T-helper 2 cell (primary cell): ENCODE measurements at places on chromosomes 5 and 9.

GRCh38 chr9:126611592-126612325, 2.0 kb upstream of the LMX1B start:
- DNase-seq, result peak; percentile 43

DNA sequence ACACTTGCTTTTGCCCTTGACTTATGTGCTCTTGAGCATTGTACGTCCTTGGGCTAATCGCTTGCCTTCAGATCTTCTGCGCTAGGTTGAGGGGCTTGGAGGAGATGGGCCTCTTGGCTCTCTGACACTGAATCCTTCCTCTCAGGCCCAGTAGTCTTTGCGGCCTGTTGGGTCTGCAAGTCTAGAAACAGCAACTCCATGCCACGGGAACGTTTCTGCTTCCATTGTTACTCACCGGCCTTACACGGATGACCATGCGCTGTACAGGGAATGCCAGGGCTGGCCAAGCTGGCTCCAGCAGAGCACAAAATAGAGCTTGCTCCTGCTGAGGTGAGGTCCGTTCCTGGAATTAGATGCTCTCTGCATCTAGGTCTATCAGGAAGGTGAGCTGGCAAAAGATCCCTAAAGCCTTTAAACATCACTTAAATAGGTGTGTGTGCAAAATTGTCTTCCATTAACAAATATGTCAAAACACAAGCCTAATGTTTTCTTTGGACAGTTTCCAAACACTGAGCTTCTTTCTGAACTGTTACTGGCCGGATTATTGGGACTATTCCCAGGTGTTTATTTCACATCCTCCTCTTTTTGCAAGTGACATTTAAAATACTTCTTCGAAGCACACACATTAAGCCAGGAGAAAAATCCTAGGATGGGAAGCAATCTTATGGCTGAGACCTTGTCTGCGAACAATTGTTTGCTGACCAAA, 29.7 kb downstream of the DAPK1 start:
- DNase-seq, result no peak

- no peak for DNase-seq
Measured at GRCh38 chr5:17150531-17150930, 66.9 kb upstream of the BASP1 start.

- no peak for DNase-seq
Measured at GRCh38 chr5:13976867-13977830, 32.7 kb upstream of the DNAH5 start.

DNA sequence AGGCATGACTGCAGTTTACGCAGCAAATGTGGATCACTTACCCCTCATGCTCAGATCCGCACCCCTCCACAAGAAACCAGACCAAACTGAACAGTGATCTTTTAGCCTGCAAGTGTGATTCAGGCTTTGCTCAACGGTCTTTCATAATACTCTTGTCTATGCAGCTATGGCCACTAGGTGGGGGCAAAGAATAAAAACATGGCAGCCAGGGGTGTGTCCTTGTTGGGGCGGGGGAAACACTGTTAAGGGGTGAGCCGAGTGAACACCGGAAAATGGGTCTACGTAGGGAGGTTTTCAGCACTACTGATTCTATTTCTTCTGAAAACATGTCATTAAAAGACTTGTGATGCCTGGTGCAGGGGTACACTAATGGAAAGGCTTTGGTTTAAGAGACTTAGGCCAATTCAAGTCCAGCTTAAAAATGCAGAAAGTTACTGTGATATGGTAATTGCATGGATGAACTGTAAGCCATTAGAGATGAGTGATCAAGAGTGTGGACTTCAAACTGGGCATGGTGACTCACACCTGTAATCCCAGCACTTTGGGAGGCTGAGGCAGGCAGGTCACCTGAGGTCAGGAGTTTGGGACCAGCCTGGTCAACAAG, 49.9 kb upstream of the GPR151 start:
- no peak for DNase-seq

DNA sequence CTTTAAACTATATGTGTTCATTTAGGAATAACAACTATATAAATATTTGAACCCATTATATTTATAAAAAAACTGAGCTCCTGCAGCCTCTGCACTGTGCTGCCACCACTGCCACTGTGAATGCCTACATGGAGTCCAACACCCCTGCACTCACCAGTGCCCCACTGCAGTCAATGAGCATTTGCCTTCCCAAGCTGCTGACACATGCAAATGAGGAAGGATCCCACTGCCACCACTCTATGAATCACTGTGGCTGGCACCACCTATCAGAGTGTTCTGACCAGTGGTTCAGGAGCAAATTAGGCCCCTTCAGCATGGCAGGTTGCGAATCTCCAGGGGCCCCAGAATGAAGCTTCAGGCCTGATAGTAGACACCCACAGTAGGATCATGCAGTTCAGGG, 9.1 kb downstream of the IFNA5 start:
- no peak for DNase-seq
